ENCODE measurements at places on chromosomes 16 and 17.
A peak's percentile ranks its signal among the peaks of the same experiment; 100 is the strongest.

DNA sequence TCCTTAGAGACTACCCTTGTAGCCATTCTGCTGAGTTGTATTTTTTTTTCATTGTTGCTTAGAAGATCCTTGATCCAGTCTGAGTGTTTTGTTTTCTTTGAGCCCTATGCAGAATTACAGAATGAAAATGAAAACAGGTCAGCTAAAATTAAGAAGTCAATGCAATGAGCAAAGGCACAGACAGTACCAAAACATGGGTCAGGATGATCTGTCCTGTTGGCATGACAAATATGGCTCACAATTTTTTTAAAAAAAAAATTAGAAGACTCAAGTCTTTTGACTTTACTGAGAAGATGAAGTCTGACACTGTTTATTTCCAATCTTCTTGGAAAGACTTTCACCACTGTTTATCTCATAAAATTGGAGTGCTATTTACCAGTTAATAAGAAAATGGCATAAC, 32.4 kb downstream of the KCNJ16 start:
- DNase-seq, result no peak

- no peak for DNase-seq
Observed at GRCh38 chr17:44745301-44745700, 13.5 kb upstream of the ADAM11 start.

GRCh38 chr17:32731556-32732295, 145.2 kb downstream of the MYO1D start:
- DNase-seq, result no peak

- no peak for DNase-seq
Observed at GRCh38 chr17:81996757-81997441, 19.5 kb downstream of the ASPSCR1 start.

DNA sequence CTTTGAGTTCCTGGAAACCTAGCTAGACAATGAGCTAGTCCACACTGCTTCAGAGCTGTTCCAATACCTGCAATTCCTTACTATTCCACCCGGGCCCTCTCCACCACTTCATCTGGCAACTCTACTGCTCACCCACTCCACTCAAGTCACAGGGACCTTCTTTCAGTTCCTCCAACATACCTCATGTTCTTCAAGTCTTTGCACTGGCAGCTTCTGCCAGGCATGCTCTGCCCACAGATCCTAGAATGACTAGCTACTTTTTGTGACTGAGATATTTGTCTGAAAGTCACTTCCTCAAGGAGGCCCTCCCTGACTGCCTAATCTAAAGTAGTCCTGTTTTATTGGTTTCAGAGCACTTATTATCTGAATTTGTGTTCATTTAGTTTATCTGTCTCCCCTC, 86.4 kb downstream of the TEX14 start:
- no peak for DNase-seq

DNA sequence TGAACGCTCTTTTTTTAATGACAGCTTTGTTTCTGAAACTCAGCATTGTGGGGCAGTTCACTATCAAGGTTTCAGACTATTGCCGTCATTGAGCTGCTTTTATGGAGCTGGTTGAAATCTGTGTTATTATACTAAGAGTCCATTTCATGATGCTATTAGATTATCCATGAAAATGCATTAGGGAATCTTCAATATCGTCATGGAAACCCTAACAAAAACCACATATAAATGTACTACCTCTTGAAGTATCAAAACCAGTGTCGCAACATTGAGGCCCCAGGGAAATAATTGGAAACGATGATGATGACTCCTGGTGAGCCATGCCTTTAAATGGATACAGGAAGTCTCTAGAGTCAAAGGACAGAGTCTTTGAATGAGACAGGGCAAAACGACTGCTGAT, 231.6 kb upstream of the CPHXL start:
- no peak for DNase-seq

DNA sequence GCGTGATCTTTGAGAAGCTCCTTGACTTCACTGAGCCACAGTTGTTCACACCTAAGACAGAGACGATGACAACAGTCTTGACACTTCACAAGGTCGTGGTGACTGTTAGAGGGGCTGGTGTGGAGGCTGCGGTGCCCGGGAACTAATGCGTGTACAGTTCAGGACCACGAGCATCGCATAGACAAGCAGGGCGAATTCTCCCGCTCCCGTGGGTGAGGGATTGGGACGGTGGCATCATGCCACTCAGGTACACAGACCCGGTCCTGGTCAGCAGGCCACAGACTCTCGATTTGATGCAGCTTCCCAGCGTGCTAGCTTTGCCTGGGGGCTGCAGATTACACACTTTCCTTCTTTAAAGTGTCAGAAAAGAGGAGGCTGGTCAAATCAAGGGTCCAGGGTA, 24.7 kb downstream of the CEP295NL start:
- no peak for DNase-seq

- DNase-seq, result no peak
Observed at GRCh38 chr17:77445760-77446532, 305.2 kb downstream of the SEC14L1 start.

GRCh38 chr16:88936008-88936555, 40.9 kb downstream of the CBFA2T3 start:
- DNase-seq, result no peak

DNA sequence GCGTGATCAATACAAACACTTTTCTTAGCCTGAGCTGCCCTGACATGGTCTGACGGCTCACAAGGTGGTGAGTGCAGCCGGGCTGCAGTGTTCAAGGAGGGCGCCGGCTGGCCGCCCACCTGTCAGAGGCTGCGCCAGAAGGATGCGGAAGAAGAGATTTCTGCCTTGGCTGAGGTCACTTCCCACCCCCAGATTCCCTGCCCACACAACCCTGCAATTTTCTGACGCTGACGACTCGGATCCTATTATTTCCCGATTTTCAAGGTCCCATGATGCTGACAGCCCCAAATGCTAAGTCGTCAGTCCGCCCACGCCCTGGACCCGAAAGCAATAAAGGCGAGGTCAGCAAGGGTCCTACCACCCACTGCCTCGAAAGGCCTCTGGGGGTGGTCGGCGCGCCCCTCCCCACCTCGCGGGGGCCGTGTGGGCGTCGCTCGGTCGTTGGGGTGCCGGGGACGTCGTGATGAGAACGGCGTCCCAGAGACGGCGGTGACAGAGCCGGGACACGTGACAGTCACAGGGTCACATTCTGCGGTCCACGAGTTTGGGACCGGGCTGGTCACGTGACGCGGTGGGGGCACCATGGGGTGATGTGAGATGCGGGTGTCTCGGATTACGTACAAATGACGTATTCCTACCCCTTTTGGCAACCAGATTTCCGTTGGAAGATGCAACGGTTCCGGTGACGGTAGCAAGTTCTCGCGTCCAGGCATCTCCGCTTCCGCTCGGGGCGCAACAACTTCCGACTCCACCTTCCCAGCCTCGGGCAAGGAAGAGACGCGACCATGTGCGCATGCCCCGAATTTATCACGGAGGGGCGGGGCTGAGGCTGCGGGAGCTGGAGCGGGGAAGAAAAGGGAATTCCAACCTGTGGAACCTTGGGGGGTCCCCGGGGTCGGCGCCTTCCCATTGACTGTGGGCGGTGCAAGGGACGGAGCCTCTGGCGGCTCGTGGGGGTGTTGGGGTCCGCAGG, at the start of gene STX4:
Gene STX4 (plus strand): TSS at position 823 of the 973 bp plus-strand sequence. CDS start 248 bp downstream, outside the sequence.
- DNase-seq, result peak; percentile 86

DNA sequence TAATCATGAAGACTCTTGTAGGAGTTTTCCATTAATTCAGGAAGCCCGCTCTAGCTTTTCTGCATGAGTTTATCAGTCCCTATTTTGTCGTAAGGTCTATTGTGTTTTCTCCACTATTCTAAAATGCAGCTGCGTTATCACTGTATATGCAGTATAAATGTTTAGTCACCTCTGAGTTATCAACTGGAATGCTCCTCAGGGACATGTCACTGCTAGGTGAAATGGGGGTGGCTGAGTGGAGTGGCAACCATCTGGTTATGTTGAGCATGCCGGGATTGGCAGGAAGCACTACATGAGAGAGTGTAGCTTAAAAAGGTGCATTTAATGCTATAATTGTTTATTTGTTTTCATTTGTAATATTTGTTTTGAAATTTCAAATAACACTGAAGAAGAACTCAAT, 285.2 kb upstream of the ELAC2 start:
- no peak for DNase-seq

- DNase-seq, result no peak
Observed at GRCh38 chr17:71922439-71922838, 198.4 kb upstream of the SOX9 start.

DNA sequence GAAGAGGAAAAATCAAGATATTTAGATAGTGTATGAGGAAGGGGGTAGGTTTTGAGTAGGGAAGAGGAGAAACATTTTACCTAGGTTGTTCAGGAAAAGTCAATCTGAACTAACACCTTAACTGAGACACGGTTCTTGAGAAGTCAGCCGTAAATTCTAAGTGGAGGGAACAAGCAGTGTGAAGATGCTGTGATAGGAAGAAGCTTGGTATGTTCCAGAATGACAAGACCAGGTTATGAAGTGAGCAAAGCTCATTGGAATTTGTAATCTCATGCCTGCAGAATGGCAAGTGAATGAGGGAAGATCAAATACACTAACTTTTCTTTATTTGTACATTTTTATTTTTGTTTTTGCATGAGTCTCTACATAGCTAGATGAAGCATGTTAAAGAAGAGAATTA, 307.6 kb downstream of the ZFHX3 start:
- no peak for DNase-seq

GRCh38 chr16:29028457-29029167, 43.8 kb downstream of the LAT start:
- no peak for DNase-seq

DNA sequence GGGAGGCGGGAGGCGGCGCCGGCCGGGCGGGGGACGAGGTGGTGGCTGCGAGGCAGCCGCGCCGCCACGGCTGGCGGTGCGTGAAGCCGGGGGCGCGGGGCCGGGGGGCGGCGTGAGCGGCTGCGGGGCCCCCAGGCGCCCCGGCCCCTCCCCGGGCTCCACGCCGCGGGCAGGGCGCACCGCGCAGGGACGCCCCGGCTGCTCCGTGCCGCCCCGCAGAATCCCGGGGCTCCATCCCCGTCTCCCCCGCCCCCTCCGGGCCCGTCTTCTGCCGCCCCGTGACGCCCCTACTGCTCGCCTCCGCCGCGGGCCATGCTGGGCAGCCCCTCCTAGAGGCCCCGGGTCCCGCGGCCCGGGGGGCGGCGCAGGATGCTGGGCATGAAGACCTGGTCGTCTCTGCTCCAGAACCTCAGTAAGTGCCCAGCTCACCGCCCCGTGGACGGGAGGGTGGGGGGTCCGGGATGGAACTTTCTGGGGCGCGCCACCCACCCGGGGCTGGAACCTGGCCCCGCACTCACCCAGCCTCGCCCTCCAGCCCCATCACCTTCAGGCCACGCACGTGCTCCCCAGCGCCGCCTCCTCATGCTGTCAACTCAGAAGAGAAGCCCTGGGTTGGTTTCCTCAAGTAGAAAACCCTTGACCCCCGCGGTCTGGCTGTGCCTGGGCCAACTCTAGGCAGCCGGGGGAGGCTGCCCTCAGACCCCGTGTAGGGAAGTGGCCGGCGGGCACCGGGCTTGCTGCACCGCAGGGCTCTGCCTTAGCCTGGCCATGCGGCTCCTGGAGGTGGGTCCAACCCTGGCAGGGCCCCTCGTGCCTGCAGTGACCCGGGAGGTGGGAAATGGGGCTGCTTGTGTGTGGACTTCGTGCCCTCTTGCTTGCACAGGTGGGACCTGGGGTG, 150.2 kb upstream of the GSE1 start:
- DNase-seq, result no peak

DNA sequence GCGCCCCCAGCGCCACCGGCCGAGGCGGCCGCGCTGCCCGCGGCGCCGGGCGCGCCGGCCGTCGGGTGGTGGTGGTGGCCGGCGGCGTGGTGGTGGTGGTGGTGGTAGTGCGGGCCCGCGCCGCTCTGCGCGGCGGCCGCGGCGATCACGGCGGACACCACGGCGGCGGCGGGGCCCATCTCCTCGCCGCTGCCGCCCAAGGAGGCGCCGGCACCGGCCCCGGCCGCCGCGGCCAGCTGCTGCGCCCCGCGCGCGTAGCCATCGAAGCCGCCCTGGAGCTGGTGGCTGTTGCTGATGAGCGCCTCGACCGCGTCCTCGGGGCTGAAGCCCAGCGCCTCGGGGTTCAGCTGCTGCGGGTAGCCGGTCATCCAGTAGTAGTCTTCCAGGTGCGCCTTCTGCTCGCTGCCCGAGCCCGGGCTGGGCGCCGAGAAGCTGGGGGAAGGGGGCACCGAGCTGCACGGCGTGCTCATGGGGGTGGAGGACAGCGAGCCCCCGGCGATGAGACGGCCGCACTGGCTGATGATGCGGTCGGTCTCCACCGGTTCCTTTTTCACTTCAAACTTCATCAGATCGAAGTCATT, 1.2 kb downstream of the MAF start:
- DNase-seq, result no peak

DNA sequence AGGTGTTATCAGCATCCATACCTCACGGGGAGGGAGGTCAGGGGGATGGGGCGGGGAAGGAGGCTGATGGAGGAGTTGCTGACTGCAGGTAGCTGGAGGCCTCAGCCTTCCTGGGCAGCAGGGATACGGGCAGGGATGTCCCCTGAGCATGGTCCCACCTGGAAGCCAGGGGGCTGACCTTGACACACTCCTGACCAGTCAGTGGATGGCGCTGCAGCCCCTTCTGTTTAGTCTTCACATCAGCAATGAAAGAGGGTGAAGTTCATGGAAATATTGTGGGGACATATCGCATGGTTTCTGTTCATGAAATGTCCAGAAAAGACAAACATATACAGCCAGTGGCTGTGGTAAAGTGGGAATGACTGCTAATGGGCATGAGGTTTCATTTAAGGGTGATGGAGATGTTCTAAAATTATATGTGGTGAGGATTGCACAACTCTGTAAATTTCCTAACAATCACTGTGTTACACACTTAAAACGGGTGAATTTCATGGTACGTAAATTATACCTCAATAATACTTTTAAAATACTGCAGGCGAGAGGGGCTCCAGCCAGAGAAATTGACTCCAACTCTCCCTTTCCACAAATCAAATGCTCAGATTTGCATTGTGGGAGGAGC, 489.6 kb downstream of the CDH13 start:
- no peak for DNase-seq

DNA sequence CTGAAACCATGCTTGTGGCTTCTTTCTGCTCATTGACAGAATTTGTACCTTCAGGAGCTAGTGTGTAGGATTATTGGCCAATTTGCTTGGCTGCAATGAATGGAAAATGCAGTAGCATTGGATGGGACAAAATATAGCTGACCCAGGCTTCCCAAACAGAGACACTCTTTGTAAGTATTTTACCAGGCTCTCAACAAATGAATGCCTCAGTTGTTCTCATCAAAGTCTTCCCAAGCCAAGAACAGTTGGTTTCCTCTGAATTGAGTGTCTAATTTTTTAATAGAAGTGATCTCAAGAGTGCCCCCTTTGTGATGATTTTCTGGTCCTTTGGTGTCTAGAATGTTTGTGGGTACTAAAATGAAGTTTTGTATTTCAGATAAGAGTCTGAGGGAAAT, 140.9 kb downstream of the SHISA9 start:
- no peak for DNase-seq

DNA sequence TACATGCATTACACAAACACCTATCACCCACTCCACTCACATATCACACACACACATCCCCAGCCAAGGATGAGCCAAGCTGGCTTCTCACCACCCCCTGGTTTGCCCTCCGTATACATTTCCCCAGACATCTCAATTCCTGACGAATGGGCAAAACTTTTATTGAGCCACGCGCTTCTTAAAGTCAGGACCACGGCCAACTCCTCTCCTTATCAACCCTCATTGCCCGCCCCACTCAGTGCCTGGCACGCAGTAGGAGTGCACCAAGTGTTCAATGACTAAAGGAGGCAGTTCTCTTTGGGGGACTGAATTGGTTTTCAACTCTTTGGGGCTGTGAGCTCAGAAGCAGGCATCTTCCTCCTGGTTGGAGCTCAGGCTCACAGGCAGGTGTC, 22.5 kb upstream of the C16orf78 start:
- no peak for DNase-seq

- no peak for DNase-seq
Observed at GRCh38 chr17:31744511-31744951, 114.5 kb downstream of the COPRS start.

Data from GM18507 (cell line).